Activated T-helper 9 cell treated with anti-CD3 and anti-CD28 coated beads, Interleukin-2, amount 50 U/mL, for 16 hours (primary cell): ENCODE measurements at places on chromosomes 11 and 22.

DNA sequence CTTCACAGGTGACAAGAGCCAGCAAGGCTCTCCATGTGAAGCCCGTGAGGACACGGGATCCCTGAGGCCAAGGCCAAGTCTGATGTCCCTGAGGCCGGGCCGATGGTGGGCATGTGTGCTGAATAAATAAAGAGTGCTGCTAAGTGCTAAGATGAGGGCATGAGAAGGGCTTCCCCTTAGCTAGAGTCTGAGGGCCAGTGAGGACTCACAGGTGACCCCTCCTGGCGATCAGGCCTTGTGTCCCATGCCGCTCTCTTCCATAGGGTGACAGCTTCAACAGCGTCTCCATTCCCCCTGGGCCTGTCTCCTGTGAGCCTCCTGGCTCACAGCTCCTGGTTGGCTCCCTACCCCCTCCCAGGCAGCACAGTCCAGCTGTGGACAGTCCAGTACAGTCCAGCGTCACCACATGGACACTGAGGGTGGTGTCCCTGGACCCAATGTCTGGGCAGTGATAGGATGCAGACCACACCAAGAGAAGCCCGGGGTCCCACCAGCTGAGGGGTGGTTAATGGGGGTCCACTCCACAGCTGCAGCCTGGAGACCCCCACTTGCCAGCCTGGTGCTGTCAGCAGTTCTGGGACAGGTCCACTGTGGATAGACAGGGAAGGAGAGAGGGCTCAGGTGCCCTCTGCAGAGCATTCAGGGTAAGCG, 1033.2 kb downstream of the TBC1D22A start:
- no peak for DNase-seq

DNA sequence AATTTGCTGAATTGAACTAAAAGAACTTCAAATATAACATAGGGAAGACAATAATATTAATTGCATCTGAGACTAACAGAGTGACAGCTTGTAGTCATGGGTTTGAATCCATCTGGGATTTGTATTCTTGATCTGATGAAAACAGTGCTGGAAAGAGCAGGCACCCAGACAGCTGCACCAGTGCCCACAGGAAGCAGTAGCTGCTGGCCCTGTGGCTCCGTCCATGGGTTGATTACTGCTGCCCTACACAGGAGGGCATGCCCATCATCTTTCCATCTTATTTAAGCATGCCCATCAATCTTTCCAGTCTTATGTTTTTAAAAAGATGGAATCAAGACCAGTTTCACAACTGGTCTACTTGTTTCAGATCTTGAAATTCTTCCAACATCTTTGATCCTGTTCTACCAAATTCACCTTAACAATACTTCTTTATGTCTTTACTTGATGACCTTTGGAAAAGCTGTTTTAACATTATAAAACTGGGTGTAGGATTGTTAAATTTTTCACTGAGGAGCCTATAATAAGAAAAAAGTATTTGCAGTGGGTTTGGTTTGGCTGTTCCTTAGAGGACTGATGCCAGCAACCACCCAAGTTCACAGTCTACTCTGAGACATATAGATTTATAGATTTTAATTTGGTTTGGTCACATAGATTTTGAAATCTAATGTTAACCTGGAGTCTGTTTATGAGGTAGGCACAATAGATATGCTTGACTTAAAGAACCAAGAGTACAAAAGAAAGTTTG, 761 bp upstream of the NXPE4 start:
- no peak for DNase-seq

GRCh38 chr11:125476721-125477120, 19.3 kb downstream of the FEZ1 start:
- no peak for DNase-seq

DNA sequence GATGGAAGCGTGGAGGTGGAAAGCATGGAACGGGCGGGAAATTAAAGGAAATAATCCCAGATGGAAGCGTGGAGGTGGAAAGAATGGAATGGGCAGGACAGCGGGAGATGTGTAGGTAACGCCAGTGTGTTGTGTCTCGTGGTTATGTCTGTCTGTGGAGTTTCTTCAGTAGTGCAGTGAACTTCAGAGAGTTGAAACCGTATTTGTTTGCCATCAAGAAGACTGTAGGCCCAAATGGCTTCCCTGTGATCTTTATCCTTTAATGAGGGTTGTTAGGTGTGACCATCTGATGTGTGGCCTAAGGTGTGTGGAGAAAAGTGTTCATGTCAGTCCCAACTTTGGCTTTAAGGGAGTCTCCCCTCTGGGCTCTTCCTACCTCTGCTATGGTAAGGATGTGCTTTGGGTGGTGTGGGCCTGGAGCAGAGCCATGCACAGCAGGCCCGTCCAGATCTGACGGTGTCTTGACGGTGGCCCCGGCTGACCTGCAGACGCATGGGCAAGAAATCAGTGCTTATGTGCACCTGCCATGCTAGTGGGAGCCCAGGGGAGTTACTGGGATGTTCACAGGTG, 39.6 kb downstream of the AP2A2 start:
- DNase-seq, result no peak

DNA sequence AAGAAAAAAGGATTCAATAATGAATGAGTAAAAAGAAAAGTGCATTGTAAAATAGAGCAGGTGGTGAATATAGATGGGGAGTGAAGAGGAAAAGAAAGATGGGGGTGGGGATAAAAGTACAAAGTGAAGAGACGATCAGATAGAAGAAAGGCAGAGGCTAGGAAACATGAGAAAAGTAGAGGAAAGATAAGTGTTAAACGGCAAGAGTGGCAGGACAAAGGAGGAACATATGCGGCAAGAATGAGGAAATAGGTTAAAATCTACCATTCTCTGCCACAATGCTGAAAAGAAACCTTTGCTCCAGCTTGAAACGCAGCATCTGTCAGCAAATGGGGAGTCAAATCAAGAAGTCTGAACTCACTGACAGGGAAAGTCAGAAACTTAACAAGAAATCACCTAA, 6.8 kb downstream of the FUT4 start:
- no peak for DNase-seq

DNA sequence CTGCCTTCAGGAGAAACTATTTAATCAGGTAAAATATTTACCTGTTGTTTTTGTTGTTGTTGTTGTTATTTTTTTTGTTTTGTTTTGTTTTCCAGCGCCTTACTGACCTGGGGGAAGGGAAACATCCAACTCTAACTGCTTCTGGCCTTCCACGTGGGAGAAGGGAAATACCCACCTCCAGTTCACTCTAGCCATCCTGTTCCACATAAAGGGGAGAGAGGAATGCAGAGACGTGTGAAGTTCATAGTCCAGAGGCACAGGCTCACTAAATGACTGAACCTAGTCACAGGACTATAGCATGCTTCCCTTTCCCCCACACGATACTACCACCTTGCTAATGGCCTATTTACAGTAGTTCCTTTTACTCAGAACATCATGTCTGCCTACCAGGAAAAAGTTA, 72.4 kb upstream of the VSTM5 start:
- DNase-seq, result no peak

DNA sequence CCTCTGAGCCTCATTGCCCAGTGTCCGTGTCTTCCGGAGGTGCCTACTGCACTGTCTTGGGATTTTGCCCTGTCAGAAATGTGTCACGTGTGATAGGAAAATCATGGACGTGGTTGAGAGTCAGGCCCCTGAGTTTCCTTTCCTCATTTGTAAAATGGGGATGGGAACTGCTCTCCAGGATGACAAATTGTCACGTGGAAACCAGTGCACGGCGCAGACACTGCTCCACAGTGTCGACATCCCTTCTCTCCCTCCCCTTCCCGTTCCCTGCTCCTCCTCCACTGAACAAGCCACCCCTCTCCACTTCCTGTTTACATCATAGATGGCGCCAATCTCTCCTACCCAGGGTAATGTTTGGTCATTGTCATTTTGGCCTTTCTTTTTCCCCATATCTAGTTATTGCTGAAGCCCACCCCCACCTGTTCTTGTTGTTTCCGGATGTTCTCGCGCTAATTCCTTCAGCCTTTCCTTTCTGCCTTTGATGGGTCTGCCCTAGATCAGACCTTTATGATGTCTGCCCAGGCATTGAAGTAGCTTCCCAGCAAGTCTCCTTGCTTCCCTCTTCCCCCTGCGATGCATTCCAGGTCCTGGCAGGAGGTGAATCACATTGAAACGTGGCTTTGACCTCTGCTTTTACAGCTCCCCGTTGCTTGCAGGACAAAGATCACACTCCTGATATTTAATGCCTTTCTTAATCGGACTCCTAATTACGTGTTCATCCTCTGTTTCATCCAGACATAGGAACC, 91.8 kb downstream of the TBC1D22A start:
- no peak for DNase-seq

DNA sequence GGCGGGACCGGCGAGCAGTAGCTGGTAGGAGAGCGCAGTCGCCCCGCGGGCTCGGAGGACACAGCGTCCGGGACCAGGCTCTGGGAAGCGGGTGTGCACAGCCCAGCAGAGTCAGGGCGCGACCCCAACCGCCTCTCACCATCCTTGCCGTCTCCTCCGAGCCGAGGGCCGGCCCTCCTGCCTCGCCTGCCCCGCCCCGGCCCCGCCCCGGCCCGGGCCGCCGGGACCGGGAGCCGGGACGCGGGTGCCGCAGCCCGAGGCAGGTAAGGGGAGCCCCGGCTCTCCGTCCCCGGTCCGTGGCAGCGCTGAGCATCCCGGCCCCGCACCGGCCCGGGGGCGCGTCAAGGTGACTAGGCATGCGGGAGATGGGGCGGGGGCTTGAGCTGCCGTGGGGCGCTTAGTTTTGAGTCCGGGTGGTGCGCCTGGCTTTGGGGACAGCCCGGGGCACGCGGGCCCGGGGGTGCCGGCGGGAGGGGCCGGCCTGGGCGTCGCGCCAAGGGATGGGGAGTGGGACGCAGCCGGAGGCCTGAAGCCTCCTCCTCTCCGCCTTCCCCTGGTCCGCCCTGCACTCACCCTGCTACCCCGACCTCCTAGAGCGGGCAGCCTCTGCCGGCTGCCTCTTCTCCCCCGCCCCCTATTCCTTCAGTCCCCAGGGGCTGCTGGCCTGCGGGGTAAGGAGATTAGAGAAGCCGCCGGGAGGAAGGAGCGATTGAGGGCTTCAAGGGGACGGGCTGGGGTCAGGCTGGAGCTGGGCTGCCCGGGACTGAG, at the start of gene ABCG4:
Gene ABCG4, plus strand, starts transcription at position 35 of the 768 bp plus-strand sequence. CDS start 914 bp downstream, outside the sequence.
- peak; percentile 9 for DNase-seq

- no peak for DNase-seq
Measured at GRCh38 chr11:112290493-112290850, 29.8 kb upstream of the PLET1 start.

- no peak for DNase-seq
Measured at GRCh38 chr22:27785831-27786230, 15.7 kb downstream of the MN1 start.

- no peak for DNase-seq
Measured at GRCh38 chr11:128180441-128181087, 406.8 kb downstream of the ETS1 start.

DNA sequence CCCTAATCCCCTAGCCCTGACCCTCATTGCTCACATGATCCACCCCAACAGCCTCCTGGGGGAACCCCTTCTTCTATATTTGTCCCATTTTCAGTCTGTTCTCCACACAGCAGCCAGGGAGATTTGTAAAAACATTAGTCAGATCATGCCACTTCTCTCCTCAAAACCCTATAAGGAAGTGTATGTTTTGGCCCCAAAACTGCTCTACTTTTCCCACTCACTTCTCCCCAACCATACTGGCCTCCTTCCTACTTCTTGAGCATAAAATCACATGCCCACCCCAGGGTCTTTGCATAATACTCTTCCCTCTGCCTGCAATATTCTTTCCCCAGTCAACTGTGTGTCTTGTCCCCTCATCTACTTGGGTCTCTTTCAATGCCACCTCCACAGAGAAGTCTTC, 4.7 kb upstream of the SLC22A12 start:
- DNase-seq, result no peak

- no peak for DNase-seq
Measured at GRCh38 chr11:131495423-131495822, 125.0 kb downstream of the NTM start.

- no peak for DNase-seq
Measured at GRCh38 chr11:69203901-69204245, 48.1 kb downstream of the SMIM38 start.

- DNase-seq, result no peak
Measured at GRCh38 chr22:30041881-30042280, 38.4 kb upstream of the HORMAD2 start.

DNA sequence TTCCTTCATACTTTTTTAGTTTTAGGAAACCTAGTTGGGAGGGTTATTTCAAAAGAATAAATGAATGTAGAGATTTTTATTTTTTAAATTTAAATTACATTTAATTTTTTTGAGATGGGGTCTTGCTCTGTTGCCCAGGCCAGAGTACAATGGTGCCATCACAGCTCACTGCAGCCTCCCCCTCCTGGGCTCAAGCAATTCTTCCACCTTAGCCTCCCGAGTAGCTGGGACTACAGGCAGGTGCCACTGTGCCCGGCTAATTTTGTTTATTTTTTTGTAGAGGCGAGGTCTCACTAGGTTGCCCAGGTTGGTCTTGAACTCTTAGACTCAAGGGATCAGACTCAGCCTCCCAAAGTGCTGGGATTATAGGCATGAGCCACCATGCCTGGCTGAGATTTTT, 32.6 kb downstream of the ZNRF3 start:
- no peak for DNase-seq

DNA sequence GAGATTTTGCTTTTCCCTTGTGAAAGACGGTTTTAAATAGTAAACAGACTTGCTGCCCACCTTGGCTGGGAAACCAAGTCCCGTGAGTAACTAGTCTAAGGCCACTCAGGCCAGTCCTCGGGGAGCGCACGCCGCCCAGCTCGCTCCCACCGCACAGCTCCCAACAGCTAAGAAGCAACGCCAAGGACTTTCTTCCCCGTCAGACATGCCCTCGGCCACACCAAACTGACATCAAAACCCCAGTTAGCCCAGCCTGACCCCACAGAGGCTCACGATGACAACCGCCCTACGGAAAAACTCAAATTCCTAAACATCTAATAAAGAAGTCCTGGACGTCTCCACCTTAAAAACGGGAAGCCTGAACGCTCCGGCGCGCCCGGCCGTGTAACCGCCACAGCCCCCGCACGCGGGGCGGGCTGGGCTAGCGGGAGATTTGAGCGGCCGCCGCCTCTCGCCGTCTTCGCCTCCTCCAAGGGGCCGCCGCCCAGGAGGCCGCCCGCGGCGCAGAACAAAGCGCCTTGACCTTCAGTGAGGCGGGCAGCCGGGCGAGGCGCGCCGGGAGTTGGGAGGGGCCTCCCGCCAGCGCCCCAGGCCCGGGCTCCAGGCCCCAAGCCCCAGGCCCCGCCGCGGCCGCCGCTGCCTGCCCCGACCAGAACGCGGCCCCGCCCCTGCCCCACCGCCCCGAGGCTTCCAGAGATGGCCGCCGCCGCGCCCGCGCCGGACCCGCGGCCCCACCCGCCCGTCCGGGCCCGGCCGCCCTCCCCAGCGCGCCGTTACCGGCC, 486 bp downstream of the NAP1L4 start:
- DNase-seq, result no peak

GRCh38 chr11:64359712-64360445, 917 bp downstream of the RPS6KA4 start:
- DNase-seq, result no peak

GRCh38 chr11:35483131-35483820, 42.1 kb downstream of the PAMR1 start:
- no peak for DNase-seq

GRCh38 chr22:22893077-22893805, 5.6 kb downstream of the IGLL5 start:
- no peak for DNase-seq

GRCh38 chr11:57427727-57428082, 784 bp upstream of the SLC43A3 start:
- DNase-seq, result no peak

- DNase-seq, result no peak
Measured at GRCh38 chr22:27676545-27677213, 124.9 kb downstream of the MN1 start.
